ENCODE measurements at places on chromosomes 6 and 20.

DNA sequence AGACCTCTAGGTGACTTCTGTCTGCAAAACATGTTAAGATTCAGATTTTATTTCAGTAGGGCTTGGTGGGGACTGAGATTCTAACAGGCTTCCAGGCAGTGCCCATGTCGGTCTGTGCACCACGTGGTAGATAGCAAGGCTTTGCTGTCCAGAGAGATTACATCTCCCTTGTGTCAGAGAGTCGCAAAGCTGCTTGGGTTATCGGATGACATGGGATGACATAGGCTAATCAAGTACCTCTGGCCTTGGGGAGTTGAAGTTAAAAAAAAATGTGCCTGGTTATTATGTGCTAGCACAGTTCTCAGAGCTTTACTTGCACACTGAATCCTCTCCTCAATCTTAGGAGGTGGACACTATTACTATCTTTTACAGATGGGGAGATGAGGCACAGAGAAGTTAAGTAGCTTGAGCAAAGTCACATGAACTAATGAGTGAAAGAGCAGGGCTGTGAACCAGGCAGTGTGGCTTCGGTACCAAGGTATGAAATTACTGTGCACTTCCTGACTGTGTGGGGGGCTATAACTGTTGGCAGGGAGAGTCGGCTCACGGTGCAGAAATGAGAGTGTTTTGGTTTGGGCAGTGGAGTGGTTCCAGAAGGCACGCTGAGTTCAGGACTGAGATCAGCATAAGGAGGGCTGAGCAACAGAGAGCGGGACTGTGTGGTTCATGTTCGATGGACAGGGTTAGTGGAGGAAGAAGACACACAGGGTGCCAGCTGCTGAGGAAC lies 41.1 kb downstream of the FARS2 start:
- no peak for DNase-seq

DNA sequence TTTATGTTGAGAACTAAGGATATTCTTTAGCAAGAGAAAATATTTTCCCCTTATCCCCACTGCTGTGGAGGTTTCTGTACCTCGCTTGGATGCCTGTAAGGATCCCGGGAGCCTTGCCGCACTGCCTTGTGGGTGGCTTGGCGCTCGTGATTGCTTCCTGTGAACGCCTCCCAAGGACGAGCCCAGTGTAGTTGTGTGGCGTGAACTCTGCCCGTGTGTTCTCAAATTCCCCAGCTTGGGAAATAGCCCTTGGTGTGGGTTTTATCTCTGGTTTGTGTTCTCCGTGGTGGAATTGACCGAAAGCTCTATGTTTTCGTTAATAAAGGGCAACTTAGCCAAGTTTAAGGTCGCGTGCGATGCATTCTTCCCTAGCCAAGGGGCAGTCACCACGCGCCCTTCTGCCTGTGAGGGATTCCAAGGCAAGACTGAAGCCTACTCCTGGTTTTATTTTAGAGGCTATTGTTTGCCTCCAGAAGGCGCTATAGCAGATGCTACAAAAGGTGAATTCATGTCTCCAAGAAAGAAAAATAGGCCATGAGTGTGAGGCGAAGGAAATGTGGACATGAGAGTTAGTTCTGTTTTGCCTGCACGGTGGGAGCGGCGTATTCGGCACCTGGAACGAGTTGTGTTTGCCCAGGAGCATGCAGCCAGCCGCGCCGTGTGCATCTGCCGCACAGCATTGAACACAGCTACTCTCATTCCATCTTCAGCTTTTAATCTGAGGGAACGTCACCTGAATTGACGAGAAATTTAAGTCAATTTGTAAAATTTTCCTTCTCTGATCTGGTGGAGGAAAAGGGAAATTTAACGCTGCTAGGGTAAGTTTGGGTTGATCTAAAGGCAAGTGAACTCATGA lies 40.3 kb upstream of the IRF4 start:
- DNase-seq, result no peak

DNA sequence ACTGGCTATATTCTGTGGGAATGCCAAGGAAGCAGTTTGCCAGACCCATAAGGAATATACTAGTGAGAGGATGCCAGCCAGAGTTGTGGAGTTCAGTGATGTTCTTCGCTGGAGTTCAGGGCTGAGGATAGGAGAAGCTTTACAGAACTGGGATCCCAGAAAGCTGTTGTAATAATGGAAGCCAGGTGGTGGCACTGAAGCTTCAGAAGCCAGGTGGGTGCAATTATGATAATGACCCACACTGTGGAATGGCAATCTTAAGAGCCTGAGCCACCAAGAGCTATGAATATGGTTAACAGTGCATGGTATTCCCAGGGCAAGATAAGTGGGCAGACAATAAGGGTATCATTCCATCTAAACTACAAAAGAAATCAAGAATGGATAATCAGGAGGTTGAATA lies 25.1 kb upstream of the ENPP1 start:
- no peak for DNase-seq

DNA sequence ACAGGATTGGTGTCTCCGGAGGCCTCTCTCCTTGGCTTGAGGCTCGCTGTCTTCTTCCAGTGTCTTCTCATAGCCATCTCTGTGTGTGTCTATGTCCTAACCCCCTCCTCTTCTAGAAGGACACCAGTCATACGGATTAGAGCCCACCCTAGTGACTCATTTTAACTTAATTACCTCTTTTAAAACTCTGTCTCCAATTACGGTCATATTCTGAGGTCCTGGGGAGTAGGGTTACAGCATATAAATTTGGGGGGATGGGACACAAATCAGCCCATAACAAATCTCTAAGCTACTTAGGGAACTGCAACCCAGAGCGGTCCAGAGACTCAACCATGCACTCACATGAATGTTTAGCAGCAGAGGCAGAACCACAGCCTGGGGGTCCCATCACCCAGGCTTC lies 56.1 kb upstream of the SASH1 start:
- no peak for DNase-seq

DNA sequence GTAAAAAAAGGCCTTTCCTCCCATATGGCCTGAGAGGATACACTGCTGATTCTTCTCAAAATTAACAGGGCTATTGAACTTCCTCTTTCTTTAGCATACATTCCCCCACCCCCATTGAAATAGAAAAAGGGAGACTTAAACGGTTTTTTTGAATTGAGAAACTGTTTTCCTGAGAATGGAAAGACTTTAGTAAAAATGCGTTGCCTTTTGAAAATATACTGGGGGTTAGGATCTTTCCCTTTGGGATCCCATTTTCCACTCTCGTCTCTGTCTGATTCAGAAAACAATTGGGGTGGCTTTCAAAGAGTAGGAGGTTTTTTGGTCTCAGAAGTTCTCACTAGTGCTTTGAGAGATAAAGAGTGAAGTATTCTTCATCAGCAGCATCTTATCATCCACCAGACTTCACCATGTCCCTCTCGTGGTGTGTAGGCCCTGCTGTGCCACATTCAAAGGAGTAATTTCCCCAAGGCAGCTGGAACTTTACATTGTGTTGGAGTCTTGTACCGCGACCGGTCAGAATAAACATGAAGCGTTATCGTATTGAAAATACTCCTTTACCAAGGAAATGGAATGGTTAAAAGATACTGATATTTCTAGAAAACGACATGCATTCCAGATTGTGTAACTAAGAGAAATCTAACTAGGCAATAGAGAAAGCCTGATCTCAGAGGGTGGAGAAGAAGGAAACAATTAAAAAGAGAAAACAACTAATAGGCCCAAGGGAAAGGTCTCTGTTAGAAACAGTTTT lies 10.6 kb downstream of the MYB start:
- no peak for DNase-seq

DNA sequence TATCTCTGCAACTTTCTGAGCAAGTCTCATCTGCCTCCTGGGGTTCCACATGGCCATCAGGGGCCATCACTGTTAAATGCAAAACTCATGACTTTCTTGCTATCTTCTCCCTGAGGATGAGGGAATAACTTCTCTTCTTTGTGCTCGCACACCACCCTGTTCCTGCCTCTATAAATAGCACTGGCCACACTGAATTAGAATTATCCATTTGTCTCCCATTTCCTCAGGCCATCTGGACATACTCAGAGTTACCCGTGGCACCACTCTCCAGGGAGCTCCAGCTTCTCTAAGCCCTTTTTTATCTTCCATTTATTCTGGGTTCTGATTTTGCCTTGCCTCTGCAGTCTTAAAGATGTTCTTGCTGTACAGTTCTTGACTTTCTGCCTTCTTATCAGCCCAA lies 72.8 kb upstream of the ECI2 start:
- DNase-seq, result no peak

GRCh38 chr6:169776379-169776778 lies 25.0 kb downstream of the ERMARD start:
- DNase-seq, result no peak

- no peak for DNase-seq
These were observed 81.9 kb downstream of the CRYBG1 start for GRCh38 chr6:106442395-106442794.

GRCh38 chr6:43159599-43159998 lies 11.5 kb upstream of the SRF start:
- no peak for DNase-seq

GRCh38 chr20:41861772-41862422 lies 243.7 kb upstream of the CHD6 start:
- no peak for DNase-seq

DNA sequence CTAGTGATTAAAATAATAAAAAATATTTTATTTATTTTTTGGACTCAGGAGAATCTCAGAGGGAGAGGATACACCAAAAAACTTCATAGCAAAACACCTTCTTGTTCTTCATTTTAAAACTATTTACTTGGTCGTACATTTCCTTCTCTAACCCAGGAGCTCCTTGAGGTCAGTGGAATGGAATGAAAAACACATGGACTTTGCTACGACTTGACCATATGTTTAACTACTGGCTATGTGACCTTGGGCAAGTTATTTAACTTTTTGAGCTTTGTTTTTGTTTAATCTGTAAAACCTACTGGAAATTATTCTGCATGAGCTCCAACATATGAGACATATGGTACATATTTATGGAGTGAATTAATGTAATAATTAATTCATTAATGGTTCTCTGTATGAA lies 1005.5 kb upstream of the CITED2 start:
- no peak for DNase-seq

GRCh38 chr20:32839982-32840285 lies 18.8 kb upstream of the EFCAB8 start:
- DNase-seq, result no peak

GRCh38 chr6:143471822-143472221 lies 21.2 kb downstream of the PEX3 start:
- no peak for DNase-seq

GRCh38 chr6:117142995-117143394 lies 122.4 kb upstream of the VGLL2 start:
- no peak for DNase-seq

- DNase-seq, result no peak
These were observed 508.7 kb downstream of the DOK5 start for GRCh38 chr20:54984104-54984448.

GRCh38 chr6:11625302-11625701 lies 87.8 kb downstream of the TMEM170B start:
- no peak for DNase-seq

All from activated CD4-positive, alpha-beta T cell treated with anti-CD3 and anti-CD28 coated beads for 1 hour (primary cell).